Stimulated activated CD4-positive, alpha-beta T cell treated with anti-CD3 and anti-CD28 coated beads, Interleukin-4, amount 100 ng/mL, for 1 hour (primary cell): ENCODE measurements at places on chromosomes 7 and 10.
A peak's percentile ranks its signal among the peaks of the same experiment; 100 is the strongest.

GRCh38 chr10:119268871-119269506 is 61.6 kb downstream of the GRK5 start:
- DNase-seq, result peak; percentile 38

DNA sequence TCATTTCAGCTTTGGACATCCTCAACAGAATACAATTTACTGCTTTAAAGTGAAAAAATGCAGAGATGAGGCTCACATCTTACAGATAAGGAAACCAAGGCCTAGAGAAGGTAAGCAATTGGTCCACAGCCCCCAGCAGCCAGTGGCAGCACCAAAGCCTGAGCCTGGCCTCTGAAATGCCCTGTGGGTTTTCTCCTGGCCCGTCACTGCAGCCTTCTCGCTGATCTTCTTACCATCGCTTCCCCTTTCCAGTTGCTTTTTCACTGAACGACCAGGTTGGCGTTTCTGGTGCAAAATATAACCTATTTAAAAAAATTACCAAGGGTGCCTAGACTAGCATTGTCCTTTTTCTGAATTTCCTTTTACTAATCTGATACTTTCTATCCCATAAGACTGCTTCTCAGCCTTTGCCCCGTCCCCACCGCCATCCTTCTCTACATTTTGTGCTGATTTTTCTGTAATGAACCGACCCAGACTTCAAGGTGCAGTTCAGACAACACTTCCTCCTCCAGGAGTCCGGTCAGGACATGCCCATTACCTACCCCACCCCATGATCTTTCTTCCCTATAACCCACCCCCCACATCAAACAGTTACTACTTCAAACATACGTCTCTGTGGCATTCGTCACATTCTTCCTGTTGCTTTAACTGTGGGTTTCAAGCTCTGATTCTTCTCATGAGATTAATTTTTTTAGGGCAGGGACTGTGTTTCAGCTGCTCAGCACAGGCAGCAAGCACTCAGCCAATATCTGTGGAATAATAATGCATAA is 289.4 kb downstream of the DNAJB6 start:
- no peak for DNase-seq

- no peak for DNase-seq
Measured at GRCh38 chr7:4837803-4838625, 23.8 kb downstream of the PAPOLB start.

DNA sequence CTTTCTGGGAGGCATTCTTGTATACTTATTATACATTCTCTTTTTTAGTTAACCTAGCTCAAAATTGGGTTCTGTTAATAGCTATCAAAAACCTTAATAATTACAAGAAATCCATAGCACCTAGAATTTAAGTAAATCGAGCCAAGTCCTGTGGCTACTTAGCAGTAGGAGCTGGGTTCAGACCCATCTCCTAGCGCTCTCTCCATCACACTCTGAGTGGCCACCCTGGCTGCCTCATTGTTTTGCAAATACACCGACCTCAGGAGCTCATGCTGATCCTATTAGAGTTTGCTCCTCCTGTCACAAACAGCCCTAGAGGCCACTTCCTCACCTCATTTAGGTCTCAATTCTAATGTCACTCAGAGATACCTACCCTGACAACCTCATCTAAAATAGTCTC is 46.2 kb upstream of the OSBPL3 start:
- DNase-seq, result no peak

DNA sequence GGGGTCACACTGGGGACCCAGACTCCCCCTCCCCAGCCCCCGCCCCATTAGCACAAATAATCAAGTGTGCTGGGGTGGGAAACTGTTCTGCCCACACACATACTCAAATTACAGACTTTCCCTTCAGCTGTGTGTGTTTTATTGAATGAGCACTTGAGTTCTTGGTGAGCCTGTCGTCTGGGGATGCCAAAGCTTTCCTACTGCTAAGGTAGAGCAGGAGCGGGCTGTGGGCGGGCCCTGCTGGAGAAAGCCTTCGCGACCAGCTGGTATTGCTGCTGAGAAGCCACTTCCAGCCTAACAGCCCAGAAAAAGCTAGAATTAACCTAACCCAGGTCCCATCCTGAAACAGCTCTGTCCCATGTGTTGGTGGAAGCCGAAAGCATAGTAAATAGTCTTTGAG is 87.0 kb upstream of the KMT2E start:
- no peak for DNase-seq

DNA sequence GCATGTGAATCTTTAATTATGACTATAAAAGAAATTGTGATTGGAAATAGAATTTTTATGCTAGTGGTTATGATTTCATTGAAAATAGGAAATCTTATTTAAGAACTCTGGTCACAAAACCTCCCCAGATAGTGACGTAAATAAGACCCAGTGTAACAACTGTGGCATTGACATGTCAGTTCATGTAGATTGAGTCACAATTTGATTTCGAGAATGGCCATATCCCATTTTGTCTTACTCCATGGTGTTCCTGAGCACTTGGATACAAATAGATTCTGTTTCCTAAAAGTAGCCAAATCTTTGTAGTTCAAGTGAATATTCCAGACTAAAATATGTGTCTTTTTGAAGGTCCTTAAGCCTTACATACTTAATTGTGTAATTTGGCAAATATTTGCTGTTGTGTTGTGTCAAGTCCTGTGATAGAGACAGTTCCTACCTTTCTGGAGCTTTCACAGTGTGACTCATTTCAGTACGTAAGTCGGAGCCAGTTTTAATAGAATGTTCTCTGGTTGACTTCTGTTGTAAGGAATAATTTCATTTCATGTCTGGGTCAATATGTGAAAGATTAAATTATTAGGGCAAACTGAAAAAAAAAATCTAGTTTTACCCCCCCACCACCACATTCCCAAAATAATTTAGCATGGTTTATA is 37.1 kb upstream of the TOMM7 start:
- no peak for DNase-seq

GRCh38 chr10:23293145-23293724 is 51.4 kb downstream of the C10orf67 start:
- peak; percentile 20 for DNase-seq

DNA sequence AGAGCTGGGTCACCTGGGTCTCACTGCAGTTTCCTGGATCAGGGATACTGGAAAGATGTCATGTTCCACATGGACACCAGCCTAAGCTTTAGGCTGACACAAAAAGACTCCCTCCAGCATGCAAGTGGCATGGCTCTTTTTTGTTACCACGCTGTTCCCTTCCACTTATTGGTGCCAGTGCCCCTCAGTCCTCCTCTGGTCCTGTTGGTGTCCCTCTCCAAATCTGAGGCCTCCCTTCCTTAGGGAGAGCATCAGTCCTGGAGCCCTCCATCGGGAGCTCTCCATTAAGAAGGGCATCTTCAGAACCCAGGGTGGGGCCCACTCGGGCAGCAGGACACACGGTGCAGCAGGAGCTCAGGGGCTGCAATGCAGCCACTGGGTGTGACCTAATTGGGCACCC is 76.1 kb upstream of the LRRC18 start:
- DNase-seq, result no peak

- DNase-seq, result no peak
Measured at GRCh38 chr7:86366946-86367345, 276.8 kb upstream of the GRM3 start.

GRCh38 chr7:140922741-140923345 is 1.9 kb downstream of the BRAF start:
- DNase-seq, result no peak

DNA sequence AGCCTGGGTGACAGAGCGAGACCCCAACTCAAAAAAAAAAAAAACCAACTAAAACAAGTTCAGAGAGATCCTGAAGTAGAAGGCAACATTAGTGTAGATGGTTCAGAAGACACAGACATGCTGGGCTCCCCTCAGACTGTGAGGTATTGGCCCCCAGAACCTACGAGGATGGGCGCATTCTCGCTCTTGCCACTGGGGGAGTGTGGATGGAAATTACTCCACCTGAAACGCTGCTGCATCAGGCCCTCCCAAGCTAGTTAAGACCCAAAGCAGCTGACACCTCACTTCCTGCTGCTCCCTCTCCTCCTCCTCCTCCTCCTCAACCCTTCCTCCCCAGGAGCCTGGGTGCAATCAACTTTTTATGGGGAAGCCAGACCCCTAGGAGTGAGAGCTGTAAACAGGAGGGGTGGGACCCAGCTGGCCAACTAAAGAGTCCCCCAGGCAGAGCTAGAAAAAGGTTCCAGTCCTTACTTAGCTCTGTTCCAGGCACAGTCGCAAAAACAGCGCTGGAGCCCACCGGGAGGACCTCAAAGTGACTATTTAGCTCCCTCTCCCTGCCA is 7.4 kb downstream of the SH3PXD2A start:
- DNase-seq, result peak; percentile 16

- DNase-seq, result no peak
Measured at GRCh38 chr10:119166564-119166963, 1.1 kb upstream of the SFXN4 start.

GRCh38 chr10:88707429-88708155 is 1.5 kb downstream of the LIPK start:
- DNase-seq, result no peak

GRCh38 chr7:98206451-98207330 is 4.5 kb upstream of the BHLHA15 start:
- DNase-seq, result no peak

DNA sequence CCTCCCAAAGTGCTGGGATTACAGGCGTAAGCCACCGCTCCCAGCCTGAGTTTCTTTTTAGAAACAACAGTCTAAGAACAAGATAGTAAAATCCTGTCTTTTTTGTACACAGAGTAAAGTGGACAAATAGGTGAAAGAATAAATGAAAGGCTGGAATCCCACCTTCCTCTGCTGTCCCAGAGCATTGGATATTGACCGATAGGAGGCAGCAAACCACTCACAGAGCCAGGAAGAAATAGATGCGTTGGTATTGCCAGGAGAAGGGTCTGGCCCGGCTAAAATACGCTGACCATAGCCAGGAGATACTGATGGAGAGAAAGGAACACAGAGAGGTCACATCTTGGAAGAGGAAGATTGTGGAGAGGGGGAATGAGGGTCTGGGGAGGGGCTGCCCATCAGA is 11.4 kb upstream of the ZNF12 start:
- DNase-seq, result no peak

DNA sequence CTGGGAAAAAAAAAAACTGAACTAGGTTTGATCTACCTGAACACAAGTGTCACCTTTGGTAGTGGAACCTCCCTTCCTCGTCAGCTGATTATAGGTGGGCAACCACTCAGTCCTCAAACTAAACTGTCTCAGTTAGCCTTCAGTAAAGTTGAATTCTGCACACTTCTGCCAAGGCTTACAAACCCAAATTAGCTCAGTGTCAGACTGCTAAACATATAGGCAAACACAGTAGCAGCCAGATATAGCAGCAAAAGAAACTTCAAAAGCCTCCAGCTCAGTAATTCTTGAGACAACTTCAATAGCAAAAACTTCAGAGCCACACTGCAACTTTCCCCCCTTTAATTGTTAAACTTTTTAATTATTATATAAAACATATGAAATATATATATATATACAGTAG is 956.9 kb downstream of the XPNPEP1 start:
- DNase-seq, result no peak

GRCh38 chr7:27950123-27950522 is 210.2 kb downstream of the TAX1BP1 start:
- DNase-seq, result no peak

DNA sequence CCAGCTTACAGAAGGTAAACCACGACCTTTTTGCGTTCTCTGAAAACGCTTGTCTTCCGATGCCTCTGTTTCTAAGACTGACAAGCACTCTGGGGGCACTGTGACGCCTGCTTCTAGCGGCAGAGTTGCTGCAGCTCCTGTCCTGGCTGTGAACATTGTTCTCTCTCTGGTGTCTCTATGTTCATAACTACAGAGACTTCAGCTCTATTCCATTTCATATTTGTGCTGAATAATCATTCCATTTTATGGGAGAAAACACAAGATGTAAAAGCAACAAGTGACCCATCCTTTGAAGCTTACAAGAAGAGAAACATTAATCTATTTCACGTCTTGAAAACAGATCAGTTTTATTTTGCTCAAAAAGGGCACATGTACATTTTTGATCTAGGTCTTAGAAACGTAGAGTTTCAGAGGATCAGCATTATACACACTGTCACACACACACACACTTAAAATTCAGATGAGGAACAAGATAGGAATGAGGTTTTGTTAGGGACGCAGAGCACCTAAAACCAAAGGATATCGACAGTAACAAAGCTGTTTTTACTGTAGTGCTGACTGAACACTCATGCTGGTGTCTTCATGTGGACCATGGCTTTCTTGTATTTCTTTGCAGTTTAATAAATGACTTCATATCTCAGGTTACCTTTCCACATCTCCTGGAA is 3.0 kb downstream of the IKZF1 start:
- peak; percentile 67 for DNase-seq

DNA sequence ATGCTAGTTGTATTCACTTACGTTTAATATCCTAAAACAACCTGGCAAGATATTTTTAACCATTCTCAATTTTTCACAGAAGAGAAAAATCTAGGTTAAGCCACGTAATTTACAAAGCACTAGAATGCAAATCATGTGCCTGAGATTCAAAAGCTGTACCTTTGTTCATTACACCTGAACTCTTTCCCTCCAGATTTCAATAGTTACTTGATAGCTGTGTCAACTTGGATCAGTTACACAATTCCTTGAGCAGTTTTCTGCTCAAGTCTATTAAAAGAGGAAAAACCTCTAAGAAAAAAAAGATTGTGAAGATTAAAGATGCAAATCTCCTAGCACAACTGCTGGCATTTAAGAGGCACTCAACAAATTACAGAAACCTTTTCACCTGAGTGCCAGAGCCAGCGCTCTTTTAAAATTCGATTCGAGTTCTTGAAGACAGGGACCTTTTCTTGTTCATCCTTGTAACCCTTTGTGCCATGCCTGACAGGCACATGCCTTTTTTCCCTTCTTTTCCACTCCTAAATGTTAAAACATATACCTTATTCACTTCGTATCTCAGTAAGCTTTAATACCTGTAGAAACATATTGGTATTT is 886 bp downstream of the NSUN6 start:
- no peak for DNase-seq

- no peak for DNase-seq
Measured at GRCh38 chr7:133742709-133743538, 384.2 kb upstream of the LRGUK start.

DNA sequence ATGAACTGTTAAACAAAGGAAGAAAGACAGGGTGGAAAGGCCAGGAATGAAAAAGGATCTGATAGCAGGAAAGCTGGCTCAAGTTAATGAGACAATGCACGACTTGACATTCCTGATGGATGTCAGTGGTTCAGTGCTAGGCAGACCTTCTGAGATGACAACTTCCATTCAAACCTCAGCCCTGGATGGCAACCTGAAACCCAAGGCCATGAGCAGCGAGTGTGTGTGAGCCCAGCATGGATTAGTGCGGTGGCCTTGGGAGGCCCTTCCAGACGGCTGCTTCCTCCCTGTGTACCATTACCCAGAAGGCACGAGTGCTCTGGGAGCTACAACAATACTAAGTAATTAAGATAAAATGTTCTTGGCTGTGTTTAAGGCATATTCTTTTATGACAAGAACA is 18.8 kb downstream of the TRIL start:
- DNase-seq, result no peak

GRCh38 chr7:18927134-18927533 is 190.3 kb downstream of the TWIST1 start:
- DNase-seq, result no peak

DNA sequence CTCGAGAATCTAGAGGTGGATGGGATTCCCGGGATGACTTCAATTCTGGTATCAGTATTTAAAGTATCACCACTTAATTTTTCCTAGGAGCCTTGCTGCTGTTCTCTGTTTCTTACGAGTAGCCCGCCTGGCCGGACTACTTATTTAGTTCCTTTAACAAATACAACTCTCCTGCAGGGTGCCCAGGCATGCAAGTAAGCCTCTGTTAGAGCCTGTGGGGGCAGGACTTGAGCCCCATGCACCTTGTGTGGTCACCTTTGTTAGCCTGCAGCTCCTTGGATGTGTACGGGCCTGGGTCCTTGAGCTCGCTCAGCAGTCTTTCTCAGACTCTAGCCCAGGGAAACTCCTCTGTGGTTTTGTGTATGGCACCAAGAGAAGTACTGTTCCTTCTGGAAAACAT is 16.1 kb downstream of the EIF4H start:
- no peak for DNase-seq
